Vagina (tissue), 2 donors: ENCODE measurements at places on chromosomes 12 and 14.

- no peak for DNase-seq
These were observed 32.2 kb downstream of the BRAP start for GRCh38 chr12:111653596-111653995.

- DNase-seq = no peak
These were observed 42.3 kb downstream of the DPF3 start for GRCh38 chr14:72851635-72852034.

- no peak for DNase-seq
These were observed 516.7 kb upstream of the TMEM132C start for GRCh38 chr12:127750076-127750840.

- DNase-seq = no peak
These were observed 96.6 kb upstream of the SLC35F4 start for GRCh38 chr14:57962325-57963035.

DNA sequence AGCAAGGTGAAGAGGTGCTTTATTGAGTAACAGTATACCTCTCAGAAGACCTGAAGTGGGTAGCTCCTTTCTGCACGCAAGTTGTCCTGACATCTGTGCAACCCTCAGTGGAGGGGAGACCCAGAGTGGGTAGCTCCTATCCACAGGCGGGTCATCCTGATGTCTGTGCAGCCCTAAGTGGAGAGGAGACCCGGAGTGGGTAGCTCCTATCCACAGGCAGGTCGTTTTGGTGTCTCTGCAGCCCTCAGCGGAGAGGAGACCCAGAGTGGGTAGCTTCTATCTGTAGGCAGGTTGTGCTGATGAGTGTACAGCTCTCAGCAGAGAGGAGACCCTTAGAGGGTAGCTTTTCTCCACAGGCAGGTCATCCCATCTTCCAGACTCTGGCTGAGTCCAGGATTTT lies 45.1 kb upstream of the PRPF39 start:
- no peak for DNase-seq

DNA sequence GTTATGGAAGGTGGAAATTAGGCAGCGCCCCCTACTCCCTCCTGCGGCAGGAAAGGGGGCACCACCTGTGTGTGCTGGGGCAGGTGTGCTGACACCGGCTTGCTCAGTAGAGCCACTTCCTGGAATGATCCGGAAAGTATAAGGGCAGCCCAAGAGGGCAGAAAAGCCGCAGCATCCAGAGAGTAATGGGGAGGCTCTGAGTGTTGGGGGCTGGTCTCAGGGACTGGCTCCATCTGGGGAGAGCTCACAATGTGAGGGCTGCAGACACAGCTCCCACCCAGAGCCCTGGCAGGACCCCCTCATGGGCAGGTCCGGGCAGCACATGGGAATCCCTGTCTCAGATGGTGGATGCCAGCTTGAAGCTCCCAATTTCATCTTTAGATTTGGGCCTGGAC lies 187.6 kb upstream of the C14orf180 start:
- DNase-seq = no peak

DNA sequence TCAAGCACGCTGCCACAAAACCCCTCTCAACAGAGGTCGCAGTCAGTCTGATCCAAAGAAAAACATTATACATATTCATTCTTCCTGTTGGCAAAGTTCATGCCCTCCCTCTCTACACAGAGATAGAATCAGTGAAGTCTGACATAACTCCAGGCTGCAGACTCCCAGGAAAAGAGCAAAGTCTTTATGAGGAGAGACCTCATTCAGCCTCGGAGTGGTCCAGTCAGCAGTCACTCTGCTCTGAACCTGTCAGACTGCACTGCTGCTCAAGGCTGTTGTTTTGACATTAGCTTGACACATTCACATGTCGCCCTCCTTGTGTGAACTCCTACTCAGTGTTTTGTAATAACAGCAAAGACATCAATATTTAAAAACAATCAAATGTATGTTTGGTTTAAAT lies 241.2 kb upstream of the G2E3 start:
- DNase-seq = no peak

DNA sequence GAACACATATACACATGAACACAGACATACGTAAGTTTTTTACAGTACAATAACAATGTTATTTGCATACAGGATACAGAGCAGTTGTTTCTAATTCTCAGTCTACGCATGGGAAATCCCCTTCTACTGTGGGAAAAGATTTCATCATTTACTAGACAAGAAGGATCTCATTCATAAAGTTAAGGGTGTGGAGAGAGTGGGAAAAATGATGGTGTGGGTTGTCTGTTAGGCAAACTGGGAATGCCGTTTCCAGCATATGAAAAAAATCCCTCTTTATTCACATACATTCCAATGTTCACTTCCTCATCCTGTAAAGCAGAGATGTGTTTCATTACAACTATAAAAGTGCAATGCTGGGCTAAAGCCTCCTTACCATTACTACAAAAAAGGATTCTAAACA lies 120.9 kb downstream of the SINHCAF start:
- DNase-seq = no peak

DNA sequence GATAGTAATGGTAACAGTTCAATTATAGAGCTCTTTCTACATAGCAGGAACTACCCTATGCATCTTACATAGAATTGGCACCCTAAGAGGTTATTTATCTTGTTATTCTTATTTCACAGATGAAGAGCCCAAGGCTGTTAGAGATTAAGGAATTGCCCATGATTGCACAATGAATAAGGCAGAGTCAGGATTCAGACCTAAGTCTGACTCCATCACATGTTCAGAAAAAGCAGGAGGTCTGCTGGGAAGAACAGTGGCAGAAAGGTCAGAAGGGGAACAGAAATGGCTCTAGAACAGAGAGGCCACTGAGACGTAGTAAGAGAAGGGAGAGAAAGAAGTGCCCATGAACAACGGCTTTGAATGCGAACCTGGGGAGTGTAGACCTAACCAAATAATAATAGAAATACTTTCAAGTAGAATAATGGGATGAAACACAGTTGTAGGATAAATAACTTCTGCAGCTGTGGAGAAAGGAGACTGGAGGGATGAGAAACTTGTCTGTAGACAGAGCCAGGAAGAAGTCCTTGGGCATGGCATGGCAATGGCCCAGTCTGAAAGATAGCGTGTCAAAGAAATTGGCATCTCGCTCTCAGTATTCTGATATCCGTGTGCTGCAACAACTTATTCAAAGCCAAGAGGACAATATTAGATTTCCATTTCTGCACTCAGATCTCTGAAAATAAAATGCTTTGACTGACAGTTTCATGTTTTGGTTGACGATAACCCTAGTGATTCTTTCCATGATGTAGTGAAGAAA lies 17.6 kb downstream of the MYBPC1 start:
- no peak for DNase-seq
